ENCODE measurements at places on chromosomes 11 and 22.

- DNase-seq, result peak; percentile 38
Observed at GRCh38 chr11:10451426-10452116, 3.5 kb upstream of the AMPD3 start.

GRCh38 chr11:72352859-72353551 is 81.3 kb downstream of the CLPB start:
- DNase-seq, result peak; percentile 67

GRCh38 chr11:120798854-120799253 is 225.0 kb upstream of the TBCEL start:
- DNase-seq, result no peak

GRCh38 chr22:36316419-36316818 is 63.5 kb downstream of the APOL1 start:
- DNase-seq, result no peak

DNA sequence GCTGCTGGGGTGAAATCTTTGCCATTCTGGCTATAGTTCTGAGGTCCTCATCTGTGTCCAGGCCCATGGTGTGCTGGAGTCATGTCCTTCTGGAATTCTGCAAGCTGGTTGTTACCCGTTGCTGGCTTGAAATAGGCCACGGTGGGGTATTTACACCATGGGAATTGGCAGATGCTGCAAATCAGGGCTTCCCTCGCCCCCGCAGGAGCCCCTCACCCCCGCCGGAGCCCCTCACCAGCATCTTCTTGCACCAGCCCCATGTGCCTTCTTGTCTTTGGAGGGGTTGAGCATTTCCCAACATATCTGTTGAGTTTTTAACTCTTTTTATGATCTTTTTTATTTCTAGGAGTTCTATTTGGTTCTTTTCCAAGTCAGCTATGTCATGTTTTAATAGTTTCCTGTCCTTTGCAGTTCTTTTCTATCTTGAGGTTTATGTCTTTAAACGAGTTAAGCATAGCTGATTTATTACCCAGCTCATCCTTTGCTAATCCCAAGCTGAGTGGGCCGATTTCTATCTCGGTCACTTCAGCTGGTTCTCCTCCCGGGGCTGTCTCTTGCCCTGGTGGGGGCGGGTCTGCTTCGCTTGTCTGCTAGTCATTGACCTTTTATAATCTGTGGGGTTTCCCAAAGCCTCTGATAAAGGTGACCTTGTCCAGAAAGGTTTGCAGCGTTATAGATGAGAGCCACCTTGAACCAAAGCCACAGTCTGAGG is 17.6 kb downstream of the ANO1 start:
- no peak for DNase-seq

Data from left hindlimb (tissue), 1 donor.